ENCODE measurements at places on chromosomes 2 and 18. TPM values are rescaled to one million over a fixed set of nuclear protein-coding genes. Genes with fewer than 3 reads are reported as not detected.

RTP5 gene
- not detected for total RNA-seq

CHRNA1 gene
- 0.33 TPM for total RNA-seq

GAL3ST2 gene
- not detected for total RNA-seq

PDCD1 gene
- total RNA-seq, result not detected

DNA sequence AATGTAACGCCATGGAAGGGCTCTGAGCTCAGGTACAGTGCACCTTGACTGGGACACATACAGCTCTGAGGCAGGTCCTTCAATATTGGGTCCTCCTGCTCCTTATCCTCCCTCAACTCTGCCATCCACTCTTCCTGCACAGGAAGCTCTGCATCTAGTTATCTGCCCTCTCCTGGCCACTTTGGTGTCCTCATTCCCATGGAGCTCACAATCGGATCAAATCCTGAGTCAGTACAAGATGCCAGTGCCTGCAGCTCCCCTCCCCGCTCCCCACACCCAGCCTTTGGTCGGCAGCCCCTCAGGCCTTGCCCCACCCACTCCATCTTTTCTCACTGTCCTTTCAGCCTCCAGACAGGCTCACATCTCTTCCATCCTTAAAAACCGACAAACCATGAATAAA lies 58.0 kb downstream of the LRRFIP1 start:
- no peaks in the 10 kb centered on the region for H3K36me3 ChIP-seq

- H3K4me3 ChIP-seq, result no peak overlapping the region
Measured at GRCh38 chr2:20184067-20184938, 40.6 kb downstream of the SDC1 start.

DNA sequence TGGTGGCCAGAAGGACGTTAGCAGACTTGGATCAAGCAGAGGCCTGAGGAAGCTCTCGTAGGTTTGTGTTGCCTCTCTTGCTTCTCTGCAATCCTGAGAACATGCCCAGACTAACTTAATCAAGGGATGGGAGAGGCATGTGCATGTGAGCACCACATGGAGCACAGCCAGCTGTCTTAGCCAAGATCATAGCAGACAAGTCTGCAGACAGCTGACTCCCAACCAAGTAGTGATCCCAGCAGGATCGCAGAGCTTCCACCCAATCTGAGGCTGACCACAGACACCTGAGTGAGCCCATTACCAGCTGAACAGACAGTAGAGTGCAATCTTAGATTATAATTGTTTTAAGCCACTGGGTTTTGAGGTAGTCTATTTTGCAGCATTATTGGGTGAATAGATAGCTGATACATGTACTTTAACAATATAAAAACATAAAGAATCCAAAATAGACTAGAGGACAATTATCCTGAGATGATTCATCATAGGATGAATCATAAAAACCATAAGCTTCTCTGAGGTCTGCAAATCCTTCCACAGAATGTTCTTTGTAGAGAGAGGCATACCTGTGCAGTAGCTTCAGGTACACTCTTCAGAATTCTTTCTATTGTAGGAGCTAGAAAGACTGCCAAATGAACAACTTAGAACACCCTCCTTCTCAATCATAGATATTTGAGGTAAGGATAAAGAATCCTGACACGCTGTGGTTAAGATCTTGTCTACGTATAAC lies 25.2 kb upstream of the FAM110C start:
- no peaks in the 10 kb centered on the region for H3K27me3 ChIP-seq
- no peaks in the 10 kb centered on the region for H3K36me3 ChIP-seq

DNA sequence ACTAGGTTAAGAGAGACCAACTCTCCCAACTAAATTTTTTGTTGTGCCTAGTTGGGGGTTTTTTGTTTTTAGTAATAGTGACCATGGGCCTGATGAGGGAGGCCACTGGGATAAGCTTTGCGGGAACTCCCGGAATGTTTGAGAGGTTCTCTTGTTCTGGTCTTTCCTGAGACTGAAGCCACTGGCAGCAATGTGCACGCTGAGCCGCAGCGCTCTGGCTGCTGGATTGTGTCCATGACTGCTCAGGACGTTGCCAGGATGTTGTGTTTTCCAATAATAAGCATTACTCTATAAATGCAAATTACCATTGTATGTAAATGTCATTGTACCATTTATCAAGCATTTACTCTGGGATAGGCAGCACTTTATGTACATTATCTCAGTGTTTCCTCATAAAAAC lies 126.1 kb downstream of the GALNT1 start:
- peaks cover 2% of the 10 kb centered on the region for H3K4me1 ChIP-seq
- H3K36me3 ChIP-seq, result no peaks in the 10 kb centered on the region
- no peak overlapping the region for H3K4me3 ChIP-seq
- no peaks in the 10 kb centered on the region for H3K27me3 ChIP-seq

DNA sequence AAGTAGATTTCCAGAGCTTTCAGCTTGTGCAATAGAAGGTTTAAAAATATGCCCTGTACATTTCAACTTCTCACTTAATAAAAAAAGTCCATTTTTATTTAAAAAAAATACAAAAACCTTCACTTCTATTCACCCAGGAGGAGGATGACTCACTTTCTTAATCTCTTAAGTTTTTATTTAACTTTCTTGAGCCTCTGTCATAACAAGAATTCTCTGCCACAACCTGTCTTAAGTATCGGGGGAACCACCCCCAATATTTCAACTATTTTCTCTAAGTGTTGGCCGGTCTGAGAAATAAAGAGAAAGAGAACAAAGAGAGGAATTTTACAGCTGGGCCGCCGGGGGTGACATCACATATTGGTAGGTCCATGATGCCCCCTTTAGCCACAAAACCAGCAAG lies 58.4 kb downstream of the LRATD1 start:
- no peak overlapping the region for H3K27ac ChIP-seq
- H3K27me3 ChIP-seq, result no peaks in the 10 kb centered on the region
- no peak overlapping the region for H3K4me3 ChIP-seq

DNA sequence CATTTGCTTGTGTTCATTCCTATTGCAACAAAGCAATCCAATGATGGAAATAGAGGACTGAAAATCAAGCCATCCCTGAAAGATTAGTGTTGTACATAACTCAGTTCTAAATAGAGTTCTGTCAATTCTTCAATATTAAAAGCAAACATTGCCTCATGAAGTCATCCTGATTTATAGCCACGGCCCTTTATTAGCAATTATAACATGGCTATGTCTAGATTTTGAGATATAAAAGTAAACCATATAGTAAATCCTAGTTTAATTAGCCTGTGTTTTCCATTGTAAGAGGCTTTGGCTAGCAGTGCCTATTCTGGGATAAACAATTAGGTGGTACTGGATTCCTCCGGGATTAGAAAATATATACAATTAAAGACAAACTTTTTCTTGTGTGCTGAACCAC lies 33.2 kb upstream of the VIT start:
- no peak for DNase-seq
- no peak overlapping the region for H3K27ac ChIP-seq
- no peaks in the 10 kb centered on the region for H3K27me3 ChIP-seq
- no peak overlapping the region for H3K4me3 ChIP-seq
- H3K4me1 ChIP-seq, result peaks cover 11% of the 10 kb centered on the region
- H3K36me3 ChIP-seq, result no peaks in the 10 kb centered on the region

DNA sequence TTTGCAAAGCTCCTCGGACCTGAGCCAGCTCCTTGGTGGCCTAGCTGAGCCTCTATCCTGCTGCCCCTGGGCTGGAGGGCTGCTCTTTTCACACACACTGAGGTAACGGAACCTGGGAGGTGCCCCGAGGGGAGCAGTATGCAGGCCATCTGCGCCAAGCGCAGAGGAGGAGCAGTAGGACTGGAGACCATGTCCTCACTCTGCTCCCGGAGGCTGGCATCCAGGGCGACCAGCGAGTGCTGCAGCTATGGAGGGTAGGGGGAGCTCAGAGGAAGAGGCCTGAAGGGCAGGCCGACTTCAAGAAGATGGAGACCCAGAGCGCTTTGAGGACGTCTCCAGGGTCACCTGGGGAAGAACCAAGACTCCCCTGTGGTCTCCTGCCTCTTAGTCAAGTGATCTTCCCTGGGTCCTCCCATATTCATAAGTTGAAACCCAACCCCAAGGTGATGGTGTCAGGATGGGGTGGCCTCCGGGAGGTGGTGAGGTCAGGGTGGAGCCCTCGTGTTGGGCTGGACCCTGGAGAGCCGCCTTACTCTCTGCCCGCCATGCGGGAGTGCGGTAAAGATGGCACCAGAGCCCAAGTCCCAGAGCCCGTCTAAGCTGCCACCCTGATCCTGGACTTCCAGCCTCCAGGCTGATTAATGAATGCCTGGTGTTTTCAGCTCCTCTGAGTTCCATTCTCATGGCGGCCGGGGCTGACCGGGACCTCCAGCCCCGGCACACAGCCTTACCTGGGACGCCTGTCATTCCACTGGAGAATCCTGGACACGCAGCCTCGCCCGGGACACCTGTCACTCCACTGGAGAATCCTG lies 160.7 kb downstream of the NDUFA10 start:
- H3K36me3 ChIP-seq, result no peaks in the 10 kb centered on the region
- H3K27ac ChIP-seq, result no peak overlapping the region
- H3K4me3 ChIP-seq, result no peak overlapping the region
- no peaks in the 10 kb centered on the region for H3K27me3 ChIP-seq
- no peaks in the 10 kb centered on the region for H3K4me1 ChIP-seq
- DNase-seq, result no peak

DNA sequence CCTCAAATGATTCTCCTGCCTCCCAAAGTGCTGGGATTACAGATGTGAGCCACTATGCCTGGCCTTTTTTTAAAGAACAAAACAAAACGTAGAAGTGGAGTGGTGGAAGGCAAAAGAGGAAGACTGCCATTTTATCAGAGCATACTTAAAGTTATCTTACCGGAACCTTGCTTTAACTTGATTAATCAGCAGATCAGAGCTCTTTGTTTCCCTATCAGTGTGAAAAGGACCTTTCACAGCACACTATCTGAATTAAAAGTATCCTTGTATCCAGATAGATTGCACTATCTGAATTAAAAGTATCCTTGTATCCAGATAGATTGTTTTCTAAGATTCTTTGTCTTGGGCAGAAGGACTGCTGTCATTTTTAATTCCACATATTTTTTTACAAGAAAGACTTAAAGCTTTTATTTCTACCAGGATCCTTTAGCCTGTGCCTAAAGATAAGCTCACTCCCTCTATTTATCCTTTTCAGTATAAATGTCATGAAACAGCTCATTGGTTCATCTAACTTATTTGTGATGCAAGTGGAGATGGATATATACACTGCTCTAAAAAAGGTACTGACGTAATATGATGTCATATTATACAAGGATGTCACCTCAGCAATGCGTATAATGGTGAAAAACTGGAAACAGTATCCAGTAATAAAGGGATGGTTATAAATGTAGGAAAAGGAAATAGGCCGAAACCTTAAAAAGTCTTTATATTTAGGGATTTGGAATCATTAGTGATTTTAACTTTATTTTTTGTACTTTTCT lies 17.8 kb downstream of the GMCL1 start:
- no peak overlapping the region for H3K27ac ChIP-seq
- no peak for DNase-seq
- no peaks in the 10 kb centered on the region for H3K4me1 ChIP-seq
- no peaks in the 10 kb centered on the region for H3K27me3 ChIP-seq
- H3K36me3 ChIP-seq, result peaks cover 5% of the 10 kb centered on the region
- no peak overlapping the region for H3K4me3 ChIP-seq

- no peaks in the 10 kb centered on the region for H3K4me1 ChIP-seq
- H3K36me3 ChIP-seq, result no peaks in the 10 kb centered on the region
- DNase-seq, result no peak
- no peak overlapping the region for H3K4me3 ChIP-seq
- no peaks in the 10 kb centered on the region for H3K27me3 ChIP-seq
Measured at GRCh38 chr2:100413571-100413970, 3.9 kb downstream of the CHST10 start.

- DNase-seq, result no peak
- no peak overlapping the region for H3K4me3 ChIP-seq
- no peak overlapping the region for H3K27ac ChIP-seq
- H3K36me3 ChIP-seq, result no peaks in the 10 kb centered on the region
Measured at GRCh38 chr2:51219468-51219867, 187.5 kb upstream of the NRXN1 start.

DNA sequence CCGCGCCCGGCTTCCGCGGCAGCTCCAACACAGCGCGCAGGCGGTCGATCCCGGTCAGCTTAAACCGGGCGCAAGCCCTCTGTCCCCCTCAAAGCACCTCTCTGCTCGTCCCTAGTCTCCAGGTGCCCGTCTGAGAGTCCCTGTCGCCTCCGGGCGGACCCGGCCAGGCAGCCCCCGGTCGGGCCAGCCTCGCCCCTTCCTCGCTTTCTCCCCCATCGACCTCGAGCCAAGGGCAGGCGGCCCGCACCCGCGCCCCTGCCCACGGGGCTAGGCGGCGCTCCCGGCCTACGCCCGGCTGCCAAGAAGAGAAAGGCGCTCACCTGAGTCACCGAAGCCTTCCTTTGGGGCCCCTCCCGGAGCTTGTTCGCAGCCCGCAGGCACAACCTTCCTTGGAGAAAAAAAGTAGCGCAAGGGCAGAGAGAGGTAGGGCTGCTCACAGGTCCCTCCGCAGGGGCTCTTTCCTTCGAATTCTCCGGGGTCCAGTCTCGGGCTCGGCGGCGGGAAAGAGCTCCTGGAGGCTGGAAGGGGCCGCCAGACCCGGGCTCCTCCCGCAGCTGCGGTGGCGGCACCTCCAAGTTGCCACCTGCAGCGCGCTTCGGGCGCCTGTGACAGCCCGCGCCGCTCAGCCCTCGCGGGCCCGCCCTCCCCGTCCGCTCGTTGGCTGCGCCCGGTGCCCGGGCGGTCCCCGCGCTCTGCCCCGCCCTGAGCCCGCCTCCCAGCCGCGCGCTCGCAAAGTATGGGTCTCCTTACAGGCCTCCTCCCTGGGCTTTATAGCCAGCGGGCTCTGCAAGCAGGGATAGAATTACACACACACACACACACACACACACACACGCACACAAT lies 86.5 kb upstream of the EPB41L3 start:
- no peak overlapping the region for H3K27ac ChIP-seq
- peaks cover 15% of the 10 kb centered on the region for H3K27me3 ChIP-seq
- H3K4me3 ChIP-seq, result peak overlapping the region; percentile 54
- DNase-seq, result peak; percentile 70
- H3K36me3 ChIP-seq, result no peaks in the 10 kb centered on the region
- no peaks in the 10 kb centered on the region for H3K4me1 ChIP-seq
